ENCODE measurements at places on chromosomes 5 and 9.

GRCh38 chr9:5767968-5768932 lies 64.7 kb downstream of the ERMP1 start:
- DNase-seq, result no peak

- no peak for DNase-seq
Observed at GRCh38 chr5:40465416-40465815, 214.3 kb upstream of the PTGER4 start.

GRCh38 chr9:79007701-79008483 lies 563.9 kb upstream of the TLE4 start:
- no peak for DNase-seq

- DNase-seq, result no peak
Observed at GRCh38 chr5:141870228-141870627, 8.0 kb downstream of the PCDH1 start.

DNA sequence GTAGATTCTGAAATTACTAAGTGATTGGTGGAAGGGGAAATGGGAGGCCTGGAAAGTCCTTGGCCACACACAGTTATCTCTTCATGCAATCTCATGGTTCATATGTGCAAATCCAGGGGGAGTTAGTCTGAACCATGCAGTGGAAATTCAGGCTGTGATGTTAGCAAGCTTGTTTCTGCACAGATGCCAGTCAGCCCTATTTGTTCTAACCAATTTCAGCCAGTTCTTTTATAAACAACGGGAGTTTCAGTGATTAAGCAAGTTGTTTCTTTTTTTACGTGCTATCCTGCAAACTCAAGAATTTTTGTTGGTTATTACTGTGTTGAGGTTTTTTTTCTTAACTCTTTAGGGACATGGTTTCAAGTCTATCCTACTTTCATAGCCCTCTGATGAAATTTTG lies 298.0 kb downstream of the FER start:
- no peak for DNase-seq

DNA sequence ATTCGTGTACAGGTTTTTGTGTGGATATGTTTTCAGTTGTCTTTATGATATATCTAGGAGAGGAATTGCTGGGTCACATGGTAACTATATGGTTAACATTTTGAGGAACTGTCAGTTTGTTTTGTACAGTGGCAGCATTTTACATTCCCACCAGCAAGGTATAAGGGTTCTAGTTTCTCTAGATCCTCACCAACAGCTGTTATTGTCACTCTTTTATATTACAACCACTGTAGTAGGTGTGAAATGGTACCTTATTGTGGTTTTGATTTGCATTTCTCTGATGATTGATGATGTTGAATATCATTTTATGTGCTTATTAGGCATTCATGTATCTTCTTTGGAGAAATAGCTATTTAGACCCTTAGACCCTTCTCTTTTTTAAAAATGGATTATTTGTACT lies 82.9 kb downstream of the CCDC171 start:
- no peak for DNase-seq

- DNase-seq, result no peak
Observed at GRCh38 chr5:155834271-155834975, 492.5 kb upstream of the SGCD start.

DNA sequence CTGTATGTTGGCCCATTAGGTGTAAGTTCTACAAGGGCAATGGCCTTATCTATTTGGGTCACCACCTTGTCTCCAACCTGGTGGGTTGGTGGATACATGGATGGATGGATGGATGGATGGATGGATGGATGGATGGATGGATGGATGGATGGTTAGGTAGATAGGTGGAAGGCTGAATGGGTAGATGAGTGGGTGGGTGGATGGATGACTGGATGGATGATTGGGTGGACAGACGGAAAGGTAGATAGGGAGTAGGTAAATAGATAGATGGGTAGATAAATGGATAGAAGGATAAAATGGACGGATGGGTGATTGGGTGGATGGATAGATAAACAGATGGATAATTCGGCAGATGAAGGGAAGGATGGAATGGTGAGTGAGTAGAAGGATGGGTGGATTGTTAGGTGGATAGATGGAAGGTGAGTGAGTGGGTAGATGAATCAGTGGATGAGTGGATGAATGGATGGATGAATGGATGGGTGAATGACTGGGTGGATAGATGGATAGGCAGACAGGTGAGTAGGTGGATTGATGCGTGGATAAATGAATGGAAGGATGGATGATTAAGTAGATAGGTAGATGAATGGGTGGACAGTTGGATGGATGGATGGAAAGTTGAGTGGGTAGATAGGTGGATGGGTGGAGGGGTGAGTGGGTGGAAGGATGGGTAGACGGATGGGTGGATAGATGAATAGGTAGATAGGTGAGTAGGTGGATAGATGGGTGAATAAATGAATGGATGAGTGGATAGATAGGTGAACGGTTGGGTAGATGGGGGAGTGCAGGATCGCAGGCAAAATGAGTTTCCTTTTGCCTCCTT lies 83.1 kb upstream of the FBXW11 start:
- no peak for DNase-seq

- no peak for DNase-seq
Observed at GRCh38 chr9:97516111-97516510, 14.6 kb downstream of the TMOD1 start.

GRCh38 chr9:93054758-93055704 lies 3.5 kb upstream of the SUSD3 start:
- no peak for DNase-seq

DNA sequence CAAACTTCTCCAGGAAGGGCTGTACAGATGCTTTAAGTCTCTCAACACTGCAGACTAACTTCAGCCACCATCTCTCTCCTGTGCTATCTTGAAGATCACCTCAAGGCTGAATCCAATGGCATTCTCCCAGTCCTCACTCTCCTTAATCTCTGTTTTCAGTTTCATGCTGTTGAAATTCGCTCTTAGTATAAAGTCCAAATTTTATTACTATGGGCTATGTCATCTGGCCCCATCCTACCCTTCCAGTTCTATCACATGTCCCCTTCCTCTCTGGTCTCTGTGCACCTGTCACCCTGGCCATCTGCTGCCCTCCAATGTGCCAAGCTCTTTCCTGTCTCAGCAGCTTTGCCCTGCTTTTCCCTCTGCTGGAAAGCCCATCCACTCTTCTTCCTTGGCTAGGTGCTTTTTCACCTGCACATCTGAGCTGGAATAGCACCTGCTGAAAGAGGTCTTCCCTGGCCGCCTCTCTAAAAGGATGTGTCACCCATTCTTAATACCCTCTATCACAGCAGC lies 284.7 kb upstream of the MAP3K1 start:
- DNase-seq, result no peak

DNA sequence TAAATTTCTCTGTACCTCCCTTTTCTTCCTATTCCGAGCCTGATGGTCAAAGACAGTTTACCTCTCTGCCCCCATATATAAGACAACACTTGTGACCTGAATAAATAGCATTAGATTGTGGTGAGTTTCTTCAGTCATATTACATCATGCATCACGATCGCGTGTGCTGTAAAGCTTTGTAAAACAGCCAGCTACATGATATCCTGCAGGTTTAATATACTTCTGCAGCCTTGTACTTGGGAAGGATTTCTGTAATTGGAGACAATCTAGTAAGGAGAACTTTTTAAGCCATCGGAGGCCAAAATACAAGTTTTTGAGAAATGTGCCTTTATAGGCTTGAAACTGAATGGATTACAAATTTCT lies 711.8 kb upstream of the WWC1 start:
- no peak for DNase-seq

DNA sequence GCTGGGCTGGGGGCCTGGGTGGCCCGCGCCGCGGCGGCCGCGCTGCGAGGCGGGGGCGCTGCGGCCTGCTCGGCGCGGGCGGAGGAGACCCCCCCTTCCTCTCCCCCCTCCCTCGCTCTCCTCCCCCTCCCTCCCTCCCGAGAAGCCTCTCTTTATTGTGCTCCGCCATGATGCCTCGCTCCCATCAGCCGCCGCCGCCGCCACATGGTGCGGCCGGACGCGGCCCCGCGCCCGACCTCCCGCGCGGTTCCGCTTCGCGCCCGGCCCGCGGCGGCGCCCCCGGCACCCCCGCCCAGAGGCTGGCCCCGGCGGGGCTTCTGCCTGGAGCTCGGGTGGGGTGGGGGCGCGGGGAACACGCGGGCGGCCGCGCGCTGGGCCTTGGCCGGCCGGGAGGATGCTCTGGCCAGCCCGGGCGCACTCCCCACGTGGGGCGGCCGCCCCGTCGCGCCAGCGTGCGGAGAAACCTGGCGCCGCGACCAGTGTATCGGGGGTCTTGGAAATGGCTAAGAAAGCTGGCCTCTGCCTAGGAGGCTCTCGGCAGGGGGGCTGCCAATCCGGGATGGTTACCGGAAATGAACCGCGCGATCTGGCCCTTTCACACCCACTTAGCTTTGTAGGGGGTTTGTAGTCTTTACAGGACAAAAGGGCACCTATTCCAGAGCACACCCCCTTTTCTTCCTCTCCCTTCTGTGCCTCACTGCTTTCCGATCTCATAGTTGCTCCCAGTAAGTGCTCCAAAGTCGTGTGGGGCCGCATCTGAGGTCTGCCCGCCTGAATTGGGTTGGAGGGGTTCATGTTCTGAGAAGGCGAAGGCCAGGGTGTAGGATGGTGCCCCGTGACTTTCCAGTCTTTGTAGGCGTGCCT lies 1.0 kb downstream of the SET start:
- DNase-seq, result no peak

DNA sequence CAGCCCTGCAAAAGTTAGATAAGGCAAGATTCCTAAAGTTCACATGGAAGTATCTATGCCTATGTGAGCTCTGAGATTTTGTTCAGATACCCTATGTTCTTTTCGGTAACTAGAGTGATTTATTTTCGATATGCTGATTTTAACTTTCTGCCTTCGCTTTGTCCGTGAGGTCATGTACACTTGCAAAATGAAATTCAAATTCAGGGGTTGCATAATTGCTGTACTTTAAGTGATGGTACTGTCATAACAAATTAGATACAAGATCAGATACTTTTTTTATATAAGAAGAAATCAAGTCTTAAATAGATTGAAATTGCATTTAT lies 350 bp upstream of the ECPAS start:
- no peak for DNase-seq
